ENCODE measurements at places on chromosomes 5 and 9.

DNA sequence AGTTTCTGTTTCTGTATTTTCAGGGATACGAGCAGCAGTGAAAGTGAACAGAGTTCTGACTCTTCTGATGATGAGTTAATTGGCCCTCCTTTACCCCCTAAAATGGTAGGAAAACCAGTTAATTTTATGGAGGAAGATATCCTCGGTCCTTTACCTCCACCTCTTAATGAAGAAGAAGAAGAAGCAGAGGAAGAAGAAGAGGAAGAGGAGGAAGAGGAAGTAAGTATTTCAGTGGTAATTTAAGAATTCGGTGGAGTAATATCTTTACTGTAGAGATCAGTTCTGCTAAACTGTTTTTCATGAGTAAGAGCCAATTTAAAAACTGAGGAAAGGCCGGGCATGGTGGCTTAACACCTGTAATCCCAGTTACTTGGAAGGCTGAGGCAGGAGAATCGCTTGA lies 17.2 kb downstream of the WDR70 start:
- no peaks in the 10 kb centered on the region for H3K4me1 ChIP-seq
- H3K27me3 ChIP-seq = no peaks in the 10 kb centered on the region
- H3K4me3 ChIP-seq = no peak overlapping the region
- no peaks in the 10 kb centered on the region for H3K36me3 ChIP-seq
- no peak for DNase-seq

DNA sequence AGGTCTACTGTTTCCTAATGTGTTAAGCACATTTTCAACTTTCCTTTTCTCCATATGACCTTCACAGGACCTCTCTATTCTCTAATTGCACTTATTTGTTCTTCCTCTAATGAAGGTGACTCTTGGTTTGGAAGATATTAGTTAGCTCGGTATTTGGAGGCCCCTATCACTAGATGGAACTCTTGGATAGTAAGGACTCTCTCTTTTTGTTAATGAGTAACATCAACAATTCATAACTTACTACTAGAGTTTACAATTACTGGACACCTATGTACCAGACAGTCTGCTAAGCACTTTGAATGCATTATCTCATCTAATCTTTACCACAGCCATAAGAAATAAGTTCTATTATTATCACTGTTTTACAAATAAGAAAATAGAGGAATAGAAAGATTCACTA lies 23.4 kb upstream of the PAM start:
- H3K4me1 ChIP-seq = no peaks in the 10 kb centered on the region
- no peak for DNase-seq
- H3K27me3 ChIP-seq = no peaks in the 10 kb centered on the region

- no peaks in the 10 kb centered on the region for H3K36me3 ChIP-seq
- peak overlapping the region; percentile 26 for H3K4me3 ChIP-seq
- no peak for DNase-seq
These were observed 15.4 kb upstream of the C5orf47 start for GRCh38 chr5:173973616-173973969.

- H3K36me3 ChIP-seq = no peaks in the 10 kb centered on the region
- no peak overlapping the region for H3K27ac ChIP-seq
- no peaks in the 10 kb centered on the region for H3K27me3 ChIP-seq
- no peaks in the 10 kb centered on the region for H3K4me1 ChIP-seq
These were observed 97.4 kb upstream of the ITGA1 start for GRCh38 chr5:52690236-52690768.

GRCh38 chr5:9198394-9198793 lies 347.5 kb downstream of the SEMA5A start:
- no peaks in the 10 kb centered on the region for H3K4me1 ChIP-seq
- no peaks in the 10 kb centered on the region for H3K36me3 ChIP-seq
- H3K4me3 ChIP-seq = no peak overlapping the region
- H3K27me3 ChIP-seq = no peaks in the 10 kb centered on the region

- no peaks in the 10 kb centered on the region for H3K27me3 ChIP-seq
- H3K4me3 ChIP-seq = no peak overlapping the region
- no peak overlapping the region for H3K27ac ChIP-seq
- H3K4me1 ChIP-seq = no peaks in the 10 kb centered on the region
- H3K36me3 ChIP-seq = no peaks in the 10 kb centered on the region
These were observed 21.2 kb upstream of the VCAN start for GRCh38 chr5:83450183-83450966.

DNA sequence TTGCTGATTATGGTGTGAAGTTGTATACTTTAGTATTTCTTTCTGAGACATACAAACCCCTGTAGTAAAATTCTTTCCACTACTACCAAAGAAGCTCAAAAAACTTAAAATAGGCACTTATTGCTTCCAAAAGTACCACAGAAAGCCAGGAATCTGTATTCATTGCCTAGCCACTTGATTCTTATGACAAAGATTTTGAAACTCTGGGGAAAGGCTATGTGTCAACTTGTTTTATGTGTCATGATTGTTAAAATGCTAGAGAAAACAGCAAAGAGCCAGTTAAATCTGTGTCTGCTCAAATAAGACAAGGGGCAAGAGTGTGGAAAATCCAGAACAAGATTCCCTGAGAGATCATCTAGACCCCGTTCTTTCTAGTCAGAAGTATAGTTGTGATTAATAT lies 6.0 kb downstream of the KIF2A start:
- H3K27ac ChIP-seq = no peak overlapping the region
- DNase-seq = no peak
- no peaks in the 10 kb centered on the region for H3K36me3 ChIP-seq
- no peaks in the 10 kb centered on the region for H3K27me3 ChIP-seq
- no peak overlapping the region for H3K4me3 ChIP-seq

DNA sequence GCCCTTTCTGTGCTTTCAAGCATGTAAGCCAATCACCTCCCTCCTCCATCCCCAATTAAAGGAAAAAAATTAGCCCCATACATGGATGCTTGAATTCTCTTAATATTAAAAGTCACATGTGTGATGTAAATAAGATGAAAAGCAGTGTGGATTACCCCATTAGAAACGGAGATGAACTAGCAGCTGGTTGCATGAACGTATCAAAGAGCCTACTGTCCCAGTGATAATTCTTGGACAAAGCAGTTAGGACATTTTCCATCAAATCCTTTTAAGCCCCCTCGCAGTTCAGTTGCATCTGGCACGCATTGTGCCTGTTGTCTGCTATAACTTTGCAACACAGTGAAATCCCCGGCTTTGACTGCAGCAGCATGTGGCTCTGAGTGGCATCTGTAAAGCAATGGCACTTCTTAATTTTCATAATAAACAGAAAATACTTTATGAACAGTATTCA lies 285.6 kb downstream of the FBXL7 start:
- H3K27me3 ChIP-seq = no peaks in the 10 kb centered on the region
- no peaks in the 10 kb centered on the region for H3K36me3 ChIP-seq
- no peak for DNase-seq
- no peaks in the 10 kb centered on the region for H3K4me1 ChIP-seq
- H3K4me3 ChIP-seq = no peak overlapping the region

DNA sequence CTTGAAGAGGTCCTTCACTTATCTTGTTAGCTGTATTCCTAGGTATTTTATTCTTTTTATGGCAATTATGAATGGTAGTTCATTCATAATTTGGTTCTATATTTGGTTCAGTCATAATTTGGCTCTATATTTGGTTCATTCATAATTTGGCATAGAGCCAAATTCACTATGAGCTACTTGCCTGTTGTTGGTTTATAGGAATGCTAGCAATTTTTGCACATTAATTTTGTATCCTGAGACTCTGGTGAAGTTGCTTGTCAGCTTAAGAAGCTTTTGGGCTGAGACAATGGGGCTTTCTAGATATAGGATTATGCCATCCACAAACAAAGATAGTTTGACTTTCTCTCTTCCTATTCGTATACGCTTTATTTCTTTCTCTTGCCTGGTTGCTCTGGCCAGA lies 142.2 kb downstream of the PLCXD3 start:
- H3K36me3 ChIP-seq = no peaks in the 10 kb centered on the region
- no peak overlapping the region for H3K27ac ChIP-seq
- no peaks in the 10 kb centered on the region for H3K27me3 ChIP-seq
- H3K4me3 ChIP-seq = no peak overlapping the region
- H3K4me1 ChIP-seq = no peaks in the 10 kb centered on the region

- no peaks in the 10 kb centered on the region for H3K36me3 ChIP-seq
- H3K4me1 ChIP-seq = peaks cover 1% of the 10 kb centered on the region
- H3K4me3 ChIP-seq = no peak overlapping the region
- no peak overlapping the region for H3K27ac ChIP-seq
- DNase-seq = no peak
These were observed 114.3 kb upstream of the TSLP start for GRCh38 chr5:110956913-110957813.

DNA sequence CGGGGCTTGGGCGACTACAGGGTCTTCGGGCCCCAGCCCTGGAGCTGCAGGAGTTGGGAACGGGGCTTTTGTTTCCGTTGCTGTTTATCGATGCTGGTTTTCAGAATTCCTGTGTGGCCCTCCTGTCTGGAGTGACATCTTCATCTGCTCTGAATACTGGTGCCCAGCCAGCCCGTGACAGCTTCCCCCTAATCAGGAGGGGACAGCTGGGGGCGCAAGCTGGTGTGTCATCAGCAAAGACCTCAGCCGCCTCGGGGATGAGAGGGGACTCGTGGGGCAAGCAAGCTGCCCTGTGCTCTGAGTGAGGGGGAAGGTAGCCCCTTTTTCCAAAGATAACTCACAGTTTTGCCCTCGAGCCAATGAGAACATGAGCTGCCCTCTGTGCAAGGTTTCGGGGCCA lies 110.7 kb downstream of the RXRA start:
- H3K4me3 ChIP-seq = no peak overlapping the region
- no peak overlapping the region for H3K27ac ChIP-seq

GRCh38 chr5:110769000-110769681 lies 30.3 kb downstream of the SLC25A46 start:
- H3K27me3 ChIP-seq = no peaks in the 10 kb centered on the region
- no peak overlapping the region for H3K4me3 ChIP-seq
- H3K27ac ChIP-seq = no peak overlapping the region
- DNase-seq = no peak

DNA sequence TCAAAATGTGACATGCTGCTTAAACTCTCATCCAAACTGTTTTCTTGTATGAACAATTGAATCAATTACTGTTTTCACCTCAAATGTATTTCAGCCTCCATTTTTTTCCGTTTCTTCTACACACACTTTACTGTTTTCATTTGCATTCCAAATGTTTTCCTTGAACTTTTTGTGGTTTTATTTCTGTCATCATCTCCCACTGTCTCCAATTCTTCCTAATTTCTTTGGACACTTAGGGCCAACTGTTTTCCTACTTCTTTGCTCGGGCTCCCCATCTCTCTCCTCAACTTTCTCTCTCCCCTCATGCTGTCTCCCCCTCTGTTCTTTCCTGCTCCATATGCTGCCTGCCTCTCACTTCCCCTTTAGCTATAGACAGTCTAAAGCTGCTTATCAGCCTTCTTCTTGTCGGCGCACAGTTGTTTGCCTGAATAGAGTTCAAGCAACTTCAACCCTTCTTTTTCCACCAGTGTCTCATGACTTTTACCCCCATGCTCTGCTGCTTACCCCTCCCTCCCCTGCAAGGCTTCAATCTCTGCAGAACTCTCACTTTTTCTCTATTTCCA lies 443.4 kb downstream of the DTWD2 start:
- H3K4me3 ChIP-seq = no peak overlapping the region
- H3K4me1 ChIP-seq = no peaks in the 10 kb centered on the region
- H3K27ac ChIP-seq = no peak overlapping the region
- no peak for DNase-seq
- H3K36me3 ChIP-seq = no peaks in the 10 kb centered on the region

- H3K27me3 ChIP-seq = no peaks in the 10 kb centered on the region
- DNase-seq = no peak
- H3K4me3 ChIP-seq = no peak overlapping the region
- H3K36me3 ChIP-seq = no peaks in the 10 kb centered on the region
- no peak overlapping the region for H3K27ac ChIP-seq
These were observed 20.1 kb downstream of the C5orf58 start for GRCh38 chr5:170252720-170253350.

GRCh38 chr5:54946306-54946819 lies 39.0 kb downstream of the ESM1 start:
- H3K4me1 ChIP-seq = no peaks in the 10 kb centered on the region
- no peak for DNase-seq
- H3K36me3 ChIP-seq = no peaks in the 10 kb centered on the region
- H3K27me3 ChIP-seq = no peaks in the 10 kb centered on the region
- H3K4me3 ChIP-seq = no peak overlapping the region

DNA sequence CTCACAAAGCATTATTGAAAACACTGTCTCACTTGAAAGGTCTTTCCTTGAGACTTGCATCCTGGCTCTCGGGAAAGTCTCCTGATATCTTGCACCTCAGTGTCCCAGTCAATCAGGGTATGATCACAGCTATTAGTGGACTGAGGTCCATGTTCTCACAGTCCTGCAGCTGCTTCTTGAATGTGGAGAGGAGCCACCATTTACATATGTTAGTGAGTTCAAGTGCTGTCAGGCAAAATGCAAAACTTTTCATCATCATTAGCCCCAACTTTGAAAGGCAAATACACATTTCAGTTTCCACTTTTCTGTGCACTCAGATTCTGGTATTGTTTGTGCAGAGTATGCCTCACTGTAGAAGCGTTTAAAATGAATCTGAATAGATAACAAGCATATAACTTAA lies 111.6 kb downstream of the SNX18 start:
- no peak overlapping the region for H3K27ac ChIP-seq
- no peaks in the 10 kb centered on the region for H3K4me1 ChIP-seq
- H3K36me3 ChIP-seq = no peaks in the 10 kb centered on the region
- DNase-seq = no peak
- no peaks in the 10 kb centered on the region for H3K27me3 ChIP-seq
- H3K4me3 ChIP-seq = no peak overlapping the region

DNA sequence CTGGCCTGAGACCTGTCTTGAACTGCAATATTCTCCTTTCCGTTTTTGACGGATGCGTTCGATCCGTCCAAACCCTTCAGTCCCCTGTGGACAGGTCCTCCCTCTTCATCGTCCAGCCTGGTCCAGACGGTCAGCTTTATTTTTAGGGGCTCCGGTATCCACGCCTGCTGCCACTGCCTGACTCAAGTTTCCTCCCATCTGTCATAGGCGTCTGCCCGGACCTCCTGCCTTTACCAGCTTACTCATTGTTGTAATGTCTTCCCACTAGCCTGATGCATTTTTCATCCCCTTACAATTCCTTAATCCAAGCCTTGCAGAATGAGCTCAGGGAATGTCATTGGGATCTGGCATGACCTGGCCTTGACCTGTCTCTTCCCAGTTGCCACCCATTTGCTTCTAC lies 145.8 kb downstream of the TENT4A start:
- H3K4me1 ChIP-seq = no peaks in the 10 kb centered on the region
- H3K36me3 ChIP-seq = no peaks in the 10 kb centered on the region
- H3K27me3 ChIP-seq = no peaks in the 10 kb centered on the region
- no peak for DNase-seq
- H3K27ac ChIP-seq = no peak overlapping the region
- no peak overlapping the region for H3K4me3 ChIP-seq

- no peak for DNase-seq
- H3K27ac ChIP-seq = no peak within 1 kb of the TSS
- H3K36me3 ChIP-seq = peaks cover 3% of the 10 kb centered on the region
- H3K27me3 ChIP-seq = no peaks in the 10 kb centered on the region
- peak within 1 kb of the TSS; percentile 69 for H3K4me3 ChIP-seq
These were observed at the start of gene NOTCH1 for GRCh38 chr9:136545965-136546696. TSS of gene NOTCH1 (minus strand) at chr9:136546048. CDS start at chr9:136545786, 262 bp downstream.

DNA sequence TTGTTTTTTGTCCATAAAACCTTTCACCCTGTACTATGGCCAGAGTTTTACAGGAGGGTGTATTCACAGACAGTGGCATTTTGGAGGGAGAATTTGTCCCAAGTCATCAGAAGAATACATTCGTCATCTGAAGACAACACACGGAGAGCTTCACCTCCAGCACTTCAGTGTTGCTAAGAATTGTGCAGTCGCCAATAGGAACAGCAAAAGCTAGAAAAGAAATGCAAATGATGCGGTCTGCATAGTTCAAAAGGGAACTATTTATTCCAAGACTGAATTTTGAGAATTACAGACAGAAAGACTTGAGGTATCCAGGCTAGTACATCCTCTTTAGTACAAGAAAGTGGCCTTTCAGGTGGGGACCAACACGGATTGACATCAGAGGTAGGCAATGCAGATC lies 399.2 kb upstream of the KIF2A start:
- H3K27me3 ChIP-seq = no peaks in the 10 kb centered on the region
- no peak overlapping the region for H3K4me3 ChIP-seq
- H3K27ac ChIP-seq = no peak overlapping the region
- H3K36me3 ChIP-seq = no peaks in the 10 kb centered on the region
- DNase-seq = no peak

Measured in iPS DF 6.9 (cell line).